ENCODE measurements at places on chromosomes 3 and 15. TPM values are rescaled to one million over a fixed set of nuclear protein-coding genes. Genes with fewer than 3 reads are reported as not detected.

DNA sequence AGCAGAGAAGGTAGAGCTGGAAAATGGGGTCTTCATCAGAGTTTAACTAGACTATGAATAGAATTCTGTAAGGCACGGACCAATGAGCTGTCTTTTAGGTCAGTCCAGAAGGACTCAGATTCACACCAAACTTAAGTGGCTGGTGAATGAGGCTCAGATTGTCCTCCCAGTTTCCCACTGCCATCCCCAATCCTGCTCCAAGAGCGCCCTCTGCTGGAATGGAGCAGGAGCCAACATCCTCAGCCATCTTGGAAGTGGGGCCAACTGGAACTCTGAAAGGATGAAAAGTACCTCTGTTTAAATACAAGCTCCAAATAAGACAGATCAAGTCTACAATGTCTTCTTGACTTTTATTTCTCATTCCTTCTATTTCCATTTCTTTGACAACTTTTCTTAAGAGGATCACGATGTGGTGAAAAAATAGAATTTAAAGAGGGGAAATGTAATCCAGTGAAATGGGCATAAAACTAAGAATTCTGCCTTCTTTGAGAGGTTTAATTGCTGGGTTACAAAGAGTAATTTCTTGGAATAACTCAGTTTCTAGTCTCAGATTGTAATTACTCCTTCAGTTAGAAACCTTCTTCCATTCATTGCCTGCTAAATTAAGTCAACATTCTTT lies 217.1 kb upstream of the TPRG1 start:
- no peak overlapping the region for H3K27ac ChIP-seq
- no peak overlapping the region for H3K4me3 ChIP-seq
- H3K4me1 ChIP-seq = peaks cover 63% of the 10 kb centered on the region
- DNase-seq = peak; percentile 78
- H3K36me3 ChIP-seq = no peaks in the 10 kb centered on the region

DNA sequence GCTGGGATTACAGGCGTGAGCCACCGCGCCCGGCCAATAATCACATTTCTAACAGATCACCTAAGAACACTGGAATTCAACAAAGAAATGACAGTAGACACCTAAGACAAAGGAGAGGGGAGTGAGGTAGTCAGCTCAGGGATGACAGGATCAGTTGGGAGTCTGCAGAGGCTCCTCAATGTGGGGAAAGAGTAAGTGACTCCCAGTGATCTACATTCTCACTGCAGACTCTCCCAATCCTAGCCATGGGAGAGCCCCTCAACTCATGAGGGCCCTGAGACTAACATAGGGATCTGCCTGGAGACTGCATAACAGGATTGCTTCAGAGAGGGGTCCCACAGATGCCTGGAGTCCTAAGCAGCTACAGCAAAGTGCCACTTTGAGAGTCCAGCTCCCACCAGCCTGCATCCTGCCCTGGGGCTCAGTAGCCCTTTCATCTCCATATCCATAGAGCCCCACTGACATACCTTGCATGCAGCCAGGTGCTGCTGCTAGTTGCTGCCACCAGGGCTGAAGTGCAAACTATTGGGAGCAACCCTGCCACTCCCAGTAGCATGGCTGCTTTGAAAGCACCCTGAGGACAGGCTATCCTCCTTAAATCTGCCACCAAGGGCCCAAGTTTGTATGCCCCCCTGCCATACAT lies 21.8 kb upstream of the PFN2 start:
- peaks cover 21% of the 10 kb centered on the region for H3K36me3 ChIP-seq
- DNase-seq = no peak
- H3K4me3 ChIP-seq = no peak overlapping the region
- no peaks in the 10 kb centered on the region for H3K27me3 ChIP-seq

GRCh38 chr15:70097321-70098152 lies at the start of gene TLE3:
TLE3 (minus strand) TSS chr15:70097917; CDS start chr15:70096798, 1,119 bp downstream.
- peak within 1 kb of the TSS; percentile 91 for H3K27ac ChIP-seq
- peak within 1 kb of the TSS; percentile 97 for H3K4me3 ChIP-seq
- peak; percentile 98 for DNase-seq
- peaks cover 8% of the 10 kb centered on the region for H3K36me3 ChIP-seq
- H3K27me3 ChIP-seq = peaks cover 13% of the 10 kb centered on the region
- H3K4me1 ChIP-seq = peaks cover 46% of the 10 kb centered on the region

Gene SCG3
- not detected for total RNA-seq

DNA sequence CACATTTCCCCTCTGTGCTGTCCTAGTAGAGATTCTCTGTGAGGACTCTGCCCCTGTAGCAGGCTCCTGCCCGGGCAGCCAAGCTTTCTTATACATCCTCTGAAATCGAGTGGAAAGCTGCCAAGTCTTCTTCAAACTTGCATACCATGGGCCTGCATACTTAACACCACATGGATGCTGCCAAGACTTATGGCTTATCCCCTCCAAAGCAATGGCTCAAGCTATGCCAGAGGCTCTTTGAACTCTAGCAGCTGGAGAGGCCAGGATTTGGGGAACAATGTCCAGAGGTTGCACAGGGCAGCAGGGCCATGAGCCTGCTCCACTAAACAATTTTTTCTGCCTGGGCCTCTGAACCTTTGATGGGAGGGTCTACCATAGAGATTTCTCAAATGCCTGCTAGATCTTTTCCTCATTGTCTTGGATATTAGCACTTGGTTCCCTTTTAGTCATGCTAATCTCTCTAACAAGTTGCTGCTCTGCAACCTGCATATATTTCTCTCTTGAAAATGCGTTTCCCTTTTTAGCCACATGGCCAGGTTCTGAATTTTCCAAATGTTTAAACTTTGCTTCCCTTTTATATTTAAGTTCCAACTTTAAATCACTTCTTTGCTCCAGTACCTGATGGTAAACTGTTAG lies 6.1 kb upstream of the PLSCR4 start:
- H3K36me3 ChIP-seq = no peaks in the 10 kb centered on the region
- peak; percentile 9 for DNase-seq
- no peak overlapping the region for H3K4me3 ChIP-seq
- no peak overlapping the region for H3K27ac ChIP-seq
- H3K4me1 ChIP-seq = peaks cover 2% of the 10 kb centered on the region

- H3K27ac ChIP-seq = peak overlapping the region; percentile 6
- DNase-seq = peak; percentile 68
- H3K27me3 ChIP-seq = peaks cover 14% of the 10 kb centered on the region
- H3K36me3 ChIP-seq = no peaks in the 10 kb centered on the region
Measured at GRCh38 chr3:114216186-114216970, 21.0 kb downstream of the ZNF80 start.

GRCh38 chr15:52780172-52780980 lies 9.8 kb downstream of the ONECUT1 start:
- peaks cover 7% of the 10 kb centered on the region for H3K4me1 ChIP-seq
- H3K27me3 ChIP-seq = peaks cover 37% of the 10 kb centered on the region
- no peak overlapping the region for H3K27ac ChIP-seq
- H3K36me3 ChIP-seq = no peaks in the 10 kb centered on the region
- peak; percentile 38 for DNase-seq

DNA sequence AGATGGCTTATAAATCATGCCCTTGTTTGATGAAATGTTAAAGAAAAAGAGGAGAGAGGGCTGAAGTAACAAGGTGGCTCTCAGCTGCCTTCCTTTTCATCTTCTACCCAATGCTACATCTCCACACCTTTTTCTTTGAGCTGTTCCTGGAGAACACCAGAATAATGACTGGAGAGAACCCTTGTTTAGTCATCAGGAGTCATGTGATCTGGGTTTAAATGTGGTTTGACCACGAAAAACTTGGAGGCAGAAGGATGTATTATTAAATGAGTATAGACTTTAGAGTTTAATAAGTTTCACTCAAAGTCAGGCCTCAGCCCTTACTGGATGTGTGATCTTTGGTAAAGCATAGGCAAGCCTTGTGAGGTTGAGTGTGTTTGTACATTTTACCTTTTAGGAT lies 230.3 kb upstream of the TBL1XR1 start:
- peaks cover 25% of the 10 kb centered on the region for H3K4me1 ChIP-seq
- no peak overlapping the region for H3K4me3 ChIP-seq
- H3K27me3 ChIP-seq = no peaks in the 10 kb centered on the region
- no peak overlapping the region for H3K27ac ChIP-seq
- no peaks in the 10 kb centered on the region for H3K36me3 ChIP-seq
- peak; percentile 46 for DNase-seq

Gene SHISA5
- total RNA-seq = 286 TPM

GRCh38 chr15:85398822-85399221 lies 18.4 kb downstream of the AKAP13 start:
- no peak overlapping the region for H3K4me3 ChIP-seq
- H3K36me3 ChIP-seq = no peaks in the 10 kb centered on the region
- H3K4me1 ChIP-seq = peaks cover 68% of the 10 kb centered on the region
- H3K27ac ChIP-seq = no peak overlapping the region
- H3K27me3 ChIP-seq = no peaks in the 10 kb centered on the region

Gene EFL1
- total RNA-seq = 15.1 TPM

DNA sequence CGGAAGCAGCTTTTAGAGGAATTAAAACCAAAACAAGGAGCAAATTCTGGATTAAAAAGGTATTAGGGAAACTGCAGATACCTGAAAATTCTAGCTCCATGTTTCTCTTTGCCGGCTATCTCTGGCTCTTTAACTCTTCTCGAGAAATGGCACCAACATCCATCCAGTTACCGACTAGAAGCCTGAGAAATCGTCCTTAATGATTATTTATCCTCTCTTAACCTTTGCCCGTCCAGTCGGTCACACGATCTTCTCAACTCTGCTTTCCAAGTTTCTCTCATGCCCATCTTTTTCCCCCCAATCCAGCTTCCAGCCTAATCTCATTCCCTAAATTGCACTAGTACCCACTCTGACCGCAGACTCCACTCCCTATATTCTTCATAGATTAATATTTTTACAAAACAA lies 596 bp upstream of the SGO1 start:
- no peak overlapping the region for H3K27ac ChIP-seq
- H3K36me3 ChIP-seq = no peaks in the 10 kb centered on the region
- no peak for DNase-seq
- no peak overlapping the region for H3K4me3 ChIP-seq
- H3K4me1 ChIP-seq = no peaks in the 10 kb centered on the region
- H3K27me3 ChIP-seq = no peaks in the 10 kb centered on the region

GRCh38 chr3:152317956-152318355 lies 49.2 kb downstream of the MBNL1 start:
- no peaks in the 10 kb centered on the region for H3K27me3 ChIP-seq
- H3K4me3 ChIP-seq = peak overlapping the region; percentile 64
- H3K4me1 ChIP-seq = peaks cover 93% of the 10 kb centered on the region
- peaks cover 36% of the 10 kb centered on the region for H3K36me3 ChIP-seq
- DNase-seq = peak; percentile 88

Gene HRG
- not detected for total RNA-seq

DNA sequence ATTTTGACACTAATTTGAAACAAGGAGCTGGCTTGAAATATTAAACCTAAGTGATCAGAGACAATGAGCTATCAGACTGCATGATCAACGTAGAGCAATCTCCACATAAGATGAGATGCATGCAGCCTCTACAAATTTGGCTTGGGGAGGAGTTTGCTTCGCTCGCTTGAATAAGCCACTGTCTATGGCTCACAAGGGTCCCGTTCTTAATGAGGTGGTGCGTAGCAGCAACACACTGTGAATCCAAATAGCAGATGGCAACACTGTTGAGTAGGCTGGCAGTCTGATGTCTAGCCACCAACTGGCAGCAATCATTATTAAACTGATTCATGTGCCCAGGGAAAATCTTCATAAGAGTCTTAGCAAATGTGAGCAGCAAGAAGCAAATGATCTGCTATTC lies 125.4 kb upstream of the CCDC54 start:
- no peak overlapping the region for H3K27ac ChIP-seq
- H3K27me3 ChIP-seq = no peaks in the 10 kb centered on the region
- H3K4me1 ChIP-seq = no peaks in the 10 kb centered on the region

Gene THRB
- 0.06 TPM for total RNA-seq

DNA sequence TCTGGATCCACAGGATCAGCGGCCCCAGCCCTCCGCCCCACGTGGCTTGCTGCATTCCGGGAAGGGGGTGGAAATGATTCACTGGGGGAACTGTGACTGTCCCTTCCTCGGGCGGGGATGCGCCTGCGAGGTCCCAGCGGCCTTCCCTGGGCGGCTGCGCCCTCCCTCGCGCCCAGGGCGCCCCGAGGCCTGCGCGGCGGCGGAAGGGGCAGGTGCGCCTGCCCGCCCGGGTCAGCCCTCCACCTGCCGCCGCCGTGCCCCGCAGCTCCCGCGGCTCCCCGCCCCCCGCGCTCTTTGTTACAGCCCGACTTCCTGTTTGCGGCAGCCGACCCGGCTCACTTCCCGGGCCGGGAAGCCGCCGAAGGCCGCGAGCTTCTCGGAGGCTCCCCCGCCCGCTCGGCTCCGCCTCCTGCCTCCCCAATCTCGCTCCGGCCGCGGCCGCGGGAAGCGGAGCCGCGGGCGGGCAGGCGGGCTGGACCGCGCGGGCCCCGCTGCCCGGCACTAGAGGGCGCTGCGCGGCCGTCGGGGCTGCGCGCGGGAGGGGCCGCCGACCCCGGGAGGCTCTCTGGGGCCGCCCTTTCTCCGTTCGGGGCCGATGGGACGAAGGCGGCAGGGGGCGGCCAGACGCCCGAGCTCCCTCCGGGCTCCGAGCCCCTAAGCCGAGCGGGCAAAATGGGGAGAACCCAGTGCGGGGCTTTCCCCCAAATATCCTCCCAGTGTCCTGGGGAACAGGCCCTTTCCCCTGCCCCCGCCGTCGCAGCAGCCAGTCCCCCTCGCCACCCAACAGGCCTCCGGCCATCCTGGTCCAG lies 11.5 kb upstream of the CHAC1 start:
- H3K4me3 ChIP-seq = peak overlapping the region; percentile 81
- peak; percentile 69 for DNase-seq
- H3K27me3 ChIP-seq = peaks cover 1% of the 10 kb centered on the region
- H3K36me3 ChIP-seq = no peaks in the 10 kb centered on the region
- H3K27ac ChIP-seq = peak overlapping the region; percentile 94

Gene KCNMB3
- 0.26 TPM for total RNA-seq

Gene GADL1
- not detected for total RNA-seq

Gene ABCF3
- 64.3 TPM for total RNA-seq

Gene GNB4
- 47.7 TPM for total RNA-seq

Gene ANKUB1
- not detected for total RNA-seq

Gene NMNAT3
- total RNA-seq = not detected

Gene TTC21A
- 1.8 TPM for total RNA-seq

Gene EFCAB12
- total RNA-seq = not detected

- no peak overlapping the region for H3K4me3 ChIP-seq
- H3K27me3 ChIP-seq = no peaks in the 10 kb centered on the region
- no peak for DNase-seq
- H3K4me1 ChIP-seq = no peaks in the 10 kb centered on the region
- no peaks in the 10 kb centered on the region for H3K36me3 ChIP-seq
Measured at GRCh38 chr3:133162670-133163305, 124.6 kb downstream of the TMEM108 start.

GRCh38 chr15:100788418-100789105 lies 91.1 kb upstream of the ALDH1A3 start:
- no peaks in the 10 kb centered on the region for H3K36me3 ChIP-seq
- H3K27ac ChIP-seq = no peak overlapping the region
- H3K4me1 ChIP-seq = no peaks in the 10 kb centered on the region
- no peak overlapping the region for H3K4me3 ChIP-seq

All from HFFc6 (cell line).